Activated naive CD8-positive, alpha-beta T cell treated with anti-CD3 and anti-CD28 coated beads for 36 hours (primary cell): ENCODE measurements at places on chromosomes 1 and 21. TPM values are rescaled to one million over a fixed set of nuclear protein-coding genes. Genes with fewer than 3 reads are reported as not detected.

DNA sequence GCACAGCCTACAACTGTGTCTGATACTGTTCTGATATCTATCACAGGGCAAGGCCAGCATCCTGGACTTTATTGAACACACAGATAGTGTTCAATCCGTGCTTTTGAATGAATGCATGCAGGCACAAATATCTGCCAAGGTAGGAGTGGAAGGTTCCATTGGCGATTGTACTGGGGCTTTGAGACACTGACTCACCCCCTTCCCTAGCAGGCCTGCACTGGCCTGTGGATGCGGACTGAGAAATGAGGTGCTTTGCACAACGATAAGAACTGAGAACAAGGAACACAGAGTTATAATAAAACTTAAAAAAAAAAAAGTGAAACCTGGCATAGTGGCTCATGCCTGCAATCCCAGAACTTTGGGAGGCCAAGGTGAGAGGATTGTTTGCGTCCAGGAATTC, 62.4 kb upstream of the NGF start:
- DNase-seq = no peak

DNA sequence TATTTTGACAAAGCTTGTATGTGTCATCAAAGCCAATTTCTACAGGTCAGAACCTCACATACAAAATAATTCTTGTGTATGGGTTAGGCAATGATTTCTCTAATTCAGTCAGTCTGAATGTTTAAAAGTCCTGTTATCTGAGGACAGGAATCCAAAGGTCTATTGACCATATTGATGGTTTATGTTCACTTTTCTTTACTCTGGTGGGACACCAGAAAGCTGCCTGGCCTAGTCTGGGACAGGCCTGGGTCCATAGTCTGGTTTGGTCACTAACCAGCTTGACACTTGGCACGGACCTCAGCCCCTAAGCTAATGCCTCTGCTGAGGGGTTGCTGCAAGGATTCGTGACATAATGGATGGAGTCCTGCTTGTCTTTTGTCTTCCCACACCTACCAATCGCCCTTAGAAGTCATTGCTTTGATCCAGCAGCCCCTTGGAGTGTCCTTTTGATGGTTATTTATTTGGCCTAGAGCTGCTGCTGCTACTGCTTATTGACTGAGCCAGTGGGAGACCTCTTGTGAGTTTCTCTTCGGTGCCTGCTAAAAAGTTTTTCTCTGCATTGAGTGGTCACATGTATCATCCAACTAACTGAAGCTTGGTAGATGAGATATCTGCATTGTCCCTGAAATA, 15.7 kb downstream of the IFNAR2 start:
- DNase-seq = no peak

DNA sequence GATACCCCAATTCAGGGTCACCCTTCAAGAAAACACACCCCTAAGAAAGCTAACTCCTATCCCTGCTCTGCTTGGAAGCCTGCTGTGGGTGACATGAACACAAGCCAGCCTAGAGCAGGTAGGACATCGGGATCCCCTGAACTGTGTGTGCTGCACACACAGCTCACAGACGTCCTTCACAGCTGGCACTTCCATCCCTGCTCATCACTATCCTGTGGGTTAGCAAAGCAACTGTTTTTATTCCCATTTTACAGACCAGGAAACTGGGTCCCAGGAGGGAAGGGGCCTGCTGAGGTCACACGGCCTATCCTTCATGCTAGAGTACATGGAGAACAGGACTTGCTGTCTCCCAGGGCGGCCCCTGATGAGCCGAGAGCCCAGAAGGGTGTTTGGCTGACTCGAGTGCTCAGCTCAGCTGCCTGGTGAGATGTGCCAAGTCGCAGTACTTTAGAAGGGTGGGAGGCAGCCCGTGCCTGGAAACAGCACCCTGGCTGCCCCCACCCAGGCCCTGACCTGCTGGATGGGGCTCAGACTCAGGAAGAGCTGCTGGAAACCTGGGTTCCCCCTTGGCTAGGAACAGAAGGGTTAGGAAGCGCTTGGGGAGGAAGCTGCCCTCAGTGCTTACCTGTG, 28.3 kb upstream of the BTG2 start:
- DNase-seq = no peak

- DNase-seq = no peak
Observed at GRCh38 chr21:46247699-46248421, 19.3 kb upstream of the LSS start.

The UBE2J2 gene
- 70.6 TPM for total RNA-seq

- no peak for DNase-seq
Observed at GRCh38 chr1:79105500-79105899, 99.0 kb upstream of the ADGRL4 start.

The MPL gene
- total RNA-seq = not detected

DNA sequence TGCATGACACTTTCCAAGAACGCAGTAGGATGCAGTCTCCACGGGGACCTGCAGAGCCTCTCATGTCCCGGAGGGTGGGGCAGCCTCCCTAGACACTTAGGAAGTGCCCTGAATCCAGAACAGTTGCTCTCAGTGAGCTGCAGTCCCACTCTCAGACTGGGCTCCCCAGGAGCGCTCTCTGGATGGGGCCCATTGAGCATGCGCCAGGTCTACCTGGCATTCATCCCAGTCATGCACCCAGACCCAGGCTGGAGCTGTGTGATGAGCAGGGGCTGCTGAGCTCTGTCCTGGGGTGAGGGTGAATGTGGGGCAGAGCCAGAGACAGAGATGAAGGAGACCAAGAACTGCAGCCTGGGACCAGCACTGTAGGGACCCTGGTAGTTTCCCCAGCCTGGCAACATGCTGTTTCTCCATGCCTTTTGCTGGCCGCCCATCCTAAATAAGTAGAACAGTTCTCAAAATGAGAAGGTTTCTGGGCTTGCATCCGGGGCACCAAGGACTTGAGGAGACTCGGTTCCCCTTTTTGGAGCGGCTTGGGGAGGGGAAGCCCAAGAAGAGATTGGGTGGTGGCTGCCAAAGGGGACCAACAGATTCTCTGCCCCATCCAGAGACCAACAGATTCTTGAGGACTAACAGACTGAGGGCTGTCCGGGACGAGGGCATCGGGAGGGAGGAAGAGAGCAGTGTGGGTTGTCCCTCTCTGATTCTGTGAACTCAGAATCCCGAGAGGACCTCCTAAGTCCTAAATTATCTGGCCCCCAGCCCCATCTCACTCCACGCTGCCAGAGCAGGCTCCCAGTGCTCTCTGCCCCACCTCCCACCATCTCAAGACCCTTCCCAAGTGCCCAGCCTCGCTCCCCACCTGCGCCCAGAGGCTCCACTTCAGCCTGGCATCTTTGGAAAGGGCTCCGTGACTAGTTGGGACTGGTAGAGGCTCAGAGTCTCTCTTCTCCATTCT, 1.0 kb upstream of the PGLYRP4 start:
- DNase-seq = no peak

DNA sequence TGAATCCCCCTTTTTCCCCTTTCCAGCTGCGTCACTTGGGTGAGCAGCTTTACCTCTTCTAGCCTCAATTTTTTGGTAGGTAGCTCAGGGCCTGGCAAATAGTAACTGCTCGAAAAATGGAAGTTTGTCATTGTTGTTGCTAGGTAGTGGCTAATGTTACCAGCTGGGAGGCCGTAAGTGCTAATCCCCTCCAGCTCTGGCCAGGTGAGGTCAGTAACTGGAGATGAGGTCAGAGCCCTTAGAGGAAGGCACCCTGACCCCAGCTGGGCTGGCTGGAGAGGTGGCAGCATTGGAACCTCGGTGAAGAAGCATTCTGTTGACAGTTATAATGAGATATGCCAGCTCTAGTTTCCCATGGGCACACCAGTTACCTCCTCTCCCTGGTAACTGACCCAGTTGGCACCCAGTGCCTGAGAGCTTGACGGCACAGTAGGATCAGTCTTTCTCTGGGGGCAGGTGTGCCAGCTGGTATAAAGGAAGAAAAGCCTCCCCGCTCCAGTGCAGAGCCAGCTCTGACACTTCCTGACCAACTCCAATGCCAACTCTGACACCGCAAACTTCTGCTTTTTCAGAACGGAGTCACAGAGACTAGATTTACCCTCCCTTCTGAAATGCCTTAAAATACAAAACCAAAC, 35.0 kb upstream of the SLC2A1 start:
- no peak for DNase-seq

GRCh38 chr1:159090286-159091179, 14.0 kb upstream of the AIM2 start:
- no peak for DNase-seq

- DNase-seq = no peak
Observed at GRCh38 chr1:61221642-61222041, 139.3 kb downstream of the NFIA start.

- DNase-seq = peak; percentile 69
Observed at GRCh38 chr1:151047591-151047924, at the start of gene C1orf56. Gene C1orf56, plus strand, starts transcription at chr1:151047751. Its CDS starts 97 bp downstream, at chr1:151047848.

DNA sequence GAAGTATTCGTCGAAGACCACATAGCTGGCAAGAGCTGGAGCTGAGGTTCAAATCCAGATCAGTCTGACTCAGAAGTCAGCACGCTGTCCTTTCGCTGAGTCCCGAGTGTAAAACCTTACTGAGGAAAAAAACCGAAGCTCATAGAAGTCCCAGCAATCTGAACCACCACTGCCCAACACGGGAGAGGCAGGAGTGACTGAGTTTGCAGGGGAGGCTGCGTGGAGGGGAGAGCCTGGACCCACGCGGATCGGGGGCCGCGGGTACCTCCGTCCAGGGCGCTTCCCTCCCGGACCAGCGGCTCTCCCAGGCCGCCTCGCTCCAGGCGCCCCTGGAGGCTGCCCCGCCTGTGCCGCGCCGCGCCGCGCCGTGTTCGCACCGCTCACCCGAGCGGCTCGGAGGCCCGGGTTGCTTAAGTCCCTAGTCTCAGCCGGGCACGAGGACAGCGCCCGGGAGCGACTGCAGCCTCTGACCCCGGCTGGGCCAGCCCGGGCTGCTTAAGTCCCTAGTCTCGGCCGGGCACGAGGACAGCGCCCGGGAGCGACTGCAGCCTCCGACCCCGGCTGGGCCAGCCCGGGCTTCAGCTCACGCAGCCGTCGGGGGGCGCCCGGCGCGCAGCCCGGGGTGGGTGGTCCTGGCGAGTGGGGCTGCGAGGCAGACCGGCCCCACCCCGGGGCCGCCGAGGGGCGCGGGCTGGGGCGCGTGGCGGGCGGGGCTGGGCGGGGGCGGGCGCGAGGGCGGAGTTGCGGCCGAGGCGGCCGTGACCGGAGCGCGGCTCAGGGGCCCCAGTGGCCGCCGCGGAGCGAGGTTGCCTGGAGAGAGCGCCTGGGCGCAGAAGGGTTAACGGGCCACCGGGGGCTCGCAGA, at the start of gene ADAMTSL4:
TSS of gene ADAMTSL4 (plus strand) at position 777 of the 864 bp plus-strand sequence. CDS start 2,881 bp downstream, outside the sequence.
- peak; percentile 61 for DNase-seq

- no peak for DNase-seq
Observed at GRCh38 chr1:81805537-81806431, 5.0 kb downstream of the ADGRL2 start.

DNA sequence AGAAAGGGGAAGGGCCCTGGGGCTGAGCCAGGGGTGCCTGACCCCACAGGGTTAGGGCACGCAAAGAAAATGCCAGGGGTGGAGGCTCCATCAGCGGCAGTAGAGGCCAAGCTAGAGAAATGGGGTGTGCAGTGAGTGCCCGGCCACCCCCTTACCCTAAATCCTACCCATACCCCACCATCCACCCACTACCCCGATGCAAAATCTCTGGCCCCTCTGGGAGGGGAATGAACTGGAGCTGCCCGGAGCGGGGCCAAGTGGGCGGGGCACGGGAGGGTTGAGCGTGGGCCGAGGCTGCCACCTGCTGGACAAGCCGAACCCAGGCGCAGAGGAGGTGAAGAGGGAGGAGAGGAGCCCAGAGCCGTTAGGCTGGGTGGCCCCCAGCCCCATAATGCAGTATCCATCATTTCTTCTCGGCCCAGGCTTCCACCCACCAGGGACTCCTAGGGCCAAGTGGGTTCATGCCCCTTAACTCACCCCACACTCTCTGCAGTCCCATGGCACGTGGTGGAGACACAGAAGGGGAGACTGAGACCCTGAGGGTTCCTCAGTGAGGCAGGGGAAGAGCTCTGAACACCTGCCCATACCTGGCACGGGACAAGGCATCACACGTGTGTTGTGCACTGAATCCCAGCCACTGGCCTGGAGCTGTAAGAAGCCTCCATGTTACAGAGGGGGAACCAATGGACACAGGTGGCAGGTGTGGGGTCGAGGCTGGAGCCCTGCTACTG, 1.4 kb upstream of the C1QC start:
- DNase-seq = peak; percentile 67

DNA sequence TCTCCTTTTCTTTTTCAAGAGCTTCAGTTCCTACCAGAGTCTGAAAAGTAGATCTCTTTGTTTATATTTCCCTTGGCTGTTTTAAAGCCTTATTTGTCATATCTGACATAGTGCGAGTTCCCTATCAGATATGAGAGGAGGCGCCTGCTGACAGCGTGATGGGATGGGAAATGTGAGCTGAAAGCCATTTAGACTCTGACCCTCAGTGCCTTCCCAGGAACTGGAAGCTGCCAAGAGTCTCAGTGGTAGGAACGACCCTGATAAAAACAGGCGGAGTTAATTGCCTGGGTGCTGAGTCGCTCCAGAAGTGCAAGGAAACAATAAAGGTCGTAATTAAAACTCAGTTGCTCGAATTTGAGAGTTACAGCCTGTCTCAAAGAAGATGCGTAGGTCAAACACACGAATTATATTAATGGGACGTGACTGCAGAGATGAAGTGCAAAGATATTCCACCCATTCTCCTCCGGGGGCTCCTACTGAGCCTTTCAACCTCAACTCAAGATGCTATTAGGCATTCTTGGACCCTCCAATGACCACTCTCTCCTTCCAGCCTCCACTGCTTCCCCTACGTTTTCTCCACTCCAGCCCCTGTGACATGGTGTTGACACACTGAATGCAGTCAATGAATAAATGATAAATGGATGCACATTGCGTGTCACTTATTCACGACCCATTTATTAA, 84.6 kb downstream of the KAZN start:
- no peak for DNase-seq

- no peak for DNase-seq
Observed at GRCh38 chr1:246988316-246988715, 19.5 kb downstream of the ZNF695 start.

DNA sequence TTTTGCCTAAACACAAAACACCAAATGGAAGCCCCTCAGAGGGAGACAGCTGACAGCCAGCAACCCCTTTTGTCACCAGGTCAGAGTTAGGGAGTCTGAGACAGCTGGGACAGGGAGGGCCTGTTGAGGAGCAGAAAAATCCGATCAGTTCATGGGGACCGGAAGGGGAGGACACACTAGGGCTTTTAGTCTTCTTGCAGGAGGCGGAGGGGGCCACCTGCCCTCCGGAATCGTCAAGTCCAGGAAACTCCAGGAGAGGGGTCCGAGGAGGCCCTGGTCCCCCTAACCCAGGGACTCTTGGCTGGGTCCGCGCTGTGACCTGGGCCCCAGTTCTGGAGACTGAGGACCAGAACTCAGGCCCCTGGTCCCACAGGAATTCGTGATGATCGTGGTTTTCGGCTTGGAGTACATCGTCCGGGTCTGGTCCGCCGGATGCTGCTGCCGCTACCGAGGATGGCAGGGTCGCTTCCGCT, 34.2 kb downstream of the KCNQ4 start:
- DNase-seq = peak; percentile 33
